AG09319 (cell line): ENCODE measurements at places on chromosomes 1 and 21.
A peak's percentile ranks its signal among the peaks of the same experiment; 100 is the strongest.

GRCh38 chr1:116371752-116372151, 1.3 kb upstream of the ATP1A1 start:
- DNase-seq: no peak

DNA sequence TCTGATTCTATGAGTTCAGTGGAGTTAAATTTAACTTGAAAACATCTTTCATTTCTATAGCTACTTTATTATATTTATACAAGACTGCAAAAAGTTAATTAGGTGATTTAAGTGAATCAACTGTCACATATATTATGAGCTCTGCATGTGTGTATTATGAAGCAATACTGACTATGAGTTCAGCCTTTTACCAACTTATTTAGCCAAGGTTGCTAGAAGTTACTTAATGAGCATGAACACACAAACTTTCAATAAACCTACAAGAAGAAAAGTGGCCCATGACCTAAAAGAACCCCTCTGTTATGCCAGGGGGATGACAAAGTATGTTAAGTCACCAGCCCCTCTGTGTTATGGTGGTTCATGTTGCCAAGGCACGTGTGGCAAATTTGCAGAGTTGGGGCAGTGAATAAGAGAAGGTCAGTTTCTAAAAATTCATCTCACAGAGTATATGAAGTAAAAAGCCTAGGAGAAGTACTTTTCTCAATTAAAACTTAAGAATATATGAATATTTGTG, 86.7 kb upstream of the LYPLAL1 start:
- no peak for DNase-seq

DNA sequence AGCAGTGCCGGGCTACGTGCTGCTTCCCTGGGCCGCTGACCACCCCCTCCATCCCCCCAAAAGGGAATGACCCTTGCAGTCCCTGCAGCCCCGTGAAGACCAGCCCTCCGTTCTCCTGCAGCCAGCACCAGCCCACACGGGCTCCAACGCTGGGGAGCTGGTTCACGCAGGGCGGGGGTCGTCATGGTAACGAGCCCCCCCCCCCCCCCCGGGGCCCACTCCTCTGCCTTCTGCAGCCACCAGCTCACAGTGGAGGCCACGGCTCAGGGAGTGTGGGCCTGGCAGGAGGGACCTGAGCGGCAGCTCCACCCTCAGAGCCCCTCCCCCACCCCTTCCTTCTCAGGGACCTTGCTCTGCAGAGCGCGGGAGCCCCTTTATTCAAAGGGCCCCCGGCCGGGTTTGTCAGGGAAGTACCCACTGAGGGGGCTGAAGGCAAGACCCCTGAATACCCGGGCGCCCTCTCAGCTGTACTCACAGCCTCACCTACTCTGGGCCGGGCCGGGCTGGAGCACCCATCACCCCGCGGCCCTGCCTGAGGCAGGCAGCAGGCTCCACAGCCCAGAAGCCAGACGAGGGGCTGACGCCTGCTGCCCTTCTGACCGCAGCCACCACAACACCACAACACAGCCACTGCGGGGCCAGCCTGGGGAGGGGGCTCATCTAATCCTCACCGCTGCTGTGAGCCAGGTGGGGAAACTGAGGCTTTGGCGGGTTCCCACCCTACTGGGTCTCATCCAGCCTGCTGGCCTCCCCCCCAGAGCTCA, 12.6 kb downstream of the MEGF6 start:
- DNase-seq: no peak

DNA sequence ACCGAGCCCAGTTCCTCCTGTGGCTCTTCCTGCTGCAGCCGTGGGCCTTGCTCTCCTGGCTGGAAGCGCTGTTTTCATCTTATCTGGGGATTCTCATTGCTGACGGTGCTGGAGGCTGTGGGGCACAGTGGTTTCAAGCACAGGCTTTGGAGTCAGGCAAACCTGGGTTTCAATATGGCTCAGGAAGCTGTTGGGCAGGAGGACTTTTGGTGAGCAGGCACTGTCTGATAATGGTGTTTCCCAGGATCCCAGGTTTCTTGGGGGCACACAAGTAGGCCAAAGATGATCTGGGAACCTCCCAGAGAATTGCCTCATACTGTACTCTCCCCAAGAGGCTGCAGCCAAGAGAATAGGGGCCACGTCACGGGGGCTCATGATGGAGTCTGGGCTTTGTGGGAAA, 105.6 kb upstream of the TRABD2B start:
- DNase-seq: no peak

- no peak for DNase-seq
Observed at GRCh38 chr1:26734501-26735058, 38.8 kb downstream of the ARID1A start.

DNA sequence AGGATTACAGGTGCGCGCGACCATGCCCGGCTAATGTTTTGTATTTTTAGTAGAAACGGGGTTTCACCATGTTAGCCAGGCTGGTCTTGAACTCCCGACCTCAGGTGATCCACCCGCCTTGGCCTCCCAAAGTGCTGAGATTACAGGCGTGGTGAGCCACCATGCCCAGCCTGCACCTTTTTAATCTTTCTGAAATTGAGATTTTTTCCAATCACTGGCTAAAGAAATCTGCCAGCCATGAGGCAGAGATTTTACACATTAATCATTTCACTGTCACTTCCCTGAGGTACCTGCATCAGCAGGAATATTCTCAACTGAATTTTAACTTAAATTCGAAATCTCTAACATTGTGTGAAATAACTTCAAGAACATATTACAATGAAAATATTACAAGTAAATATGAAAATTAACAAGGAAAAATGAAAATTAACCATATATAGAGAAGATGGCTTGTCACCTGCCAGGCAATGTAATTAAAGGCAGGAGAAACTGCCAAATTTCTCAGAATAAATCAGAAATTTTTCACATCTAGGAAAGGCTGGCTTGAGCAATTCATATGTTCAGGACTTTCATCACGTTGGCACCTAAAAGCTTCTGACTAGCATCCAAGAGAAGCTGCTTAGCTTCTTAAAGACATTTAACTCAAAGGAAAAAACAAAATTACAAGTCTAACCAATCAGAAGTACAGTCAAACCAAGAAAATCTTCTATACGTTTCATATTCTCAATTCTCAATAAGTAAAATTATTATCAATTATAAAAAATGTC, 5.9 kb downstream of the ANKRD13C start:
- no peak for DNase-seq

GRCh38 chr1:197222780-197223179, 45.3 kb upstream of the CRB1 start:
- DNase-seq: no peak

DNA sequence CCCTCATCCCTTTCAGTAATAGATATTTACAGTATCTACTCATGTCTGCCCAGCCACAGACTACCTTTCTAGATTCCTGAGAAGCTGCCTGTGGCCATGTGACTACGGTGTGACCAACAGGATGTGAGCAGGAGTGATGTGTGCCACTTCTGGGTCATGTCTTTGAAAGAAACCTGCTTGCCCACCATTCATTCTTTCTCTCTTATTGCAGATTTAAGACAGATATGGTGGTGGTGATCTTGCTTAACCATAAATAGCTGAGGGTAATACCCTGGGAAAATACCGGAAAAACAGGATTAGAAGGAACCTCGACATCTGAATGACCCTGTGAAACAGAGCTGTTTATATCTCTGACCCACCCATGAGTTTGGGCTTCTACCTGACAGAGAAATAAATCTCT, 41.6 kb upstream of the GUCA2A start:
- DNase-seq: no peak

DNA sequence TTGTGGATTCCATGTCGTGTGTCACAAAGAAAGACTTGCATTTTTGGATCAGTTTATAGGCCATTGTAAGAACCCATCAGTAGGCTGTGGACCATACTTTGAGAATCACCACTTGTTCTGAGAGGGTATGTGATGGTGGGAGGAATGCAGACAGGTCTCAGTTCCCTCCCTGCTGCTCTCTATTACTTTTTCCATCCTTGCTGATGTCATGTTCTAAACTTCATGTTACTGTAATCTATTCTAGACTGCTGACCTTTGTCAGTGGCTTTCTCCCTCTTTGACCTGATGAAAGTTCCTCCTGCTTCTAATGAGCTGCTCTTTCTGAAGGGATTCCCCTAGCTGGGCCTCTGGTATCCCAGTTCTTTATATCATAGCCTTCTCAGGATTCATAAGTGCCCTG, 46.1 kb downstream of the ST3GAL3 start:
- DNase-seq: no peak

GRCh38 chr21:39344848-39345247, 4.0 kb downstream of the HMGN1 start:
- DNase-seq: no peak

DNA sequence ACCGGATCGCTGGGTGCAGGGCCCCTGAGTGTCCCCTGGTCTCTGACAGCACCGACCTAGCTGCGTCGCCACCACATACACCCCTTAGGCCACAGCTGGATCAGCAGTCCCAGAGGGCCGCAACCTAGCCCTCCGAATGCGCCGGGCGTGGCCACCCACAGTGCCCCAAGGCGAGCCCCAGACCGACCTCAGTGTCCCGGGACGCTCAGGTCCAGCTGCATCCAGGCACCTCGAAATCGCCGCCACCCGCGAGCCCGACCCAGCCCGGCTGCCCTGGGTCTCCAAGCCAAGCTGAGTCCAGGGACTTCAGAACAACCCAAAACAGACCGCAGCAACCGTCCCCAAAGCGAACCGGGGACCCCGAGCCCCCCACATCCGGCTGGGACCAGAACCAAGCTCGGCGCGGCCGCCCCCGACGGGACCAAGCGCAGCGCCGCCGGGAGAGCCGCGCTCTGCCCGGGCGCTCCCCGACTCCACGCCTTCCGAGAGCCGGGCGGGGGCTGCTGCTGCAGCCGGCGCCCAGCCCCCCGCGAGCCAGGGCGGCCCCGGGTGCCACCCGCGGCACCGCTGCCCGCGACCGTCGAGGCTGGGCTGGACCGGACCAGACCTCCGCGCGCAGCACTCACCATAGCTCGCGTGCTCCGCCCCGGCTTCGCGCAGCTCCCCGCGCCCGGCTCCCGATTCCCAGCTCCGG, 54.6 kb upstream of the ECE1 start:
- DNase-seq: no peak

- no peak for DNase-seq
Observed at GRCh38 chr1:22754106-22754768, 43.6 kb downstream of the EPHB2 start.

- DNase-seq: peak; percentile 32
Observed at GRCh38 chr1:245715970-245716369, 561.2 kb downstream of the KIF26B start.

DNA sequence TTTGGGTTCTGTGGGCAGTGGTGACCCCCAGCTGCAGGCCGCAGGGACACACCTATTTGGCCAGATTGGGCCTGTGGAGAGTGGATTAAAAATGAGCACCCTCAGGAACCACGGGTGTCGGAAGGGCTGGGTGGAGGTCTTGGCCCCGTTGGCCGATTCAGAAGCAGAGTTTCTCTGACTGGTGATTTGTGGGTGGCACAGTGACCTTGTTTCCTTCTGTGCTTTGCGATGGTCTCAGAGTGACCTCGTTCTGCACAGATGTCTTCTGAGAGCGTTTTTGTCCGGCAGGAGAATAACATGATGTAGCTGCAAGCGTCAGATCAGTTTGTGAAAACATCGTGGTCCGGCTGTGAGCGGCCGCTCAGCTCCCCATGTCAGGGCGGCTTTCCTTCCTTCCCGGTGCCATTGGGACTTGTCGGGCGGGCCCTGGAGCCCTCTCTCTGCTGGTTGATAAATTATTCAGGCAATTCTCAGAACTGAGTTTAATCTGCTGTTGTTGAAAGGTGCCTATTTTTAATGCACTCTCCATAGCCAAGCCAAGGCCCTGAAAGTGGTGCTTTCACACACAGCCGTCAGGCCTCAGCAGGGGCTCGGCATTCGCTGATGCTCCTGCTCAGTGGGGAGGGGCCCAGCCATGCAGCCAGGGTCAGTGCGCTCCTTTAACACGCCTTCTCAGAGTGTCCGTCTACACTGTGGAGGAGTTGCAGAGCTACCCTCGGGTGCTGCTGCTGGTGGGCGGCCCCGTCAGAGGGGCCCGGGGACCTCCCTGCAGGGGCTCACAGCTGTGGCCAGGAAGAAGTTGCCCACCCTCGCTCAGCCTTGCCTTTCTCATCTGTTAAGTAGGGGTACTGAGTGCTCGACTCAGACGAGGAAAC, 26.8 kb downstream of the TRPM2 start:
- DNase-seq: no peak

DNA sequence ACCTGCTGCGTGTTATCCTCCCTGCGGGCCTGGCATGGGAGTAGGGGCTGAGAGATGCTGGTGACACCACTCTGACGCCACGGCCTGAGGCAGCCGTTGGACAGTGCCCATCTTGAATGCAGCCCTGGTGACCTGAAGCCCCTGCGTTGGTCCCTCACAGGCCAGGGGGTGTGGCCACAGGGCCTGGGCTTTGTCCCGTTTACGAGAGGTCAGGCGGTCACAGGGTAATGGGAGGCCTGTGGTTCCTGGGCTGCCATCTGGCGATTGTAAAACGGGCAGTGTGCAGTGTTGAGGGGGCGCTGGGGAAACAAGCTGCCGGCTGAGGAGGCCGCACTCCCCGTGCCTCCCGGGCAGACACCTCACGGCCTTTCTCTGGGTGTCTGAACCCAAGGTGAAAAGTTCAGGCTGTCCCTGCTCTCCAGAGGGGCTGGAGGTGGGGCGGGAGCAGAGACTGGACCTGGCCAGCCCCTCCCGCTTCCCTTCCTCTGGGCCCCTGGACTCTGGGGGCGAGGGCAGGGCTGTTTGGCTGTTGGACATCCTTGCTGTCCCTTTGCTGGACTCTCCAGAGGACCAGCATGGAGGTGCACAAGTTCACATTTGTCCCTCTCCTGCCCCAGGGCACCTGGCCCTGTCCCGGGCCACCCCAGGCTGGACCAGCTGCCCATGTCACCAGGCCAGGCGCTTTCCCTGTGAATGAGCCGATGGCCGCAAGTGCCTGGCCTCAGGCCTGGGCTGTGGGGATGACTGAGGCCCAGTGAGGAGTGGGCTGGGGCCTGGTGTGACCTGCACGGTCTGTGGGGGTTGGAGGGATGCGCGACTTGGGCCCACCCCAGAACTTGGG, 42.4 kb downstream of the SKI start:
- DNase-seq: no peak

DNA sequence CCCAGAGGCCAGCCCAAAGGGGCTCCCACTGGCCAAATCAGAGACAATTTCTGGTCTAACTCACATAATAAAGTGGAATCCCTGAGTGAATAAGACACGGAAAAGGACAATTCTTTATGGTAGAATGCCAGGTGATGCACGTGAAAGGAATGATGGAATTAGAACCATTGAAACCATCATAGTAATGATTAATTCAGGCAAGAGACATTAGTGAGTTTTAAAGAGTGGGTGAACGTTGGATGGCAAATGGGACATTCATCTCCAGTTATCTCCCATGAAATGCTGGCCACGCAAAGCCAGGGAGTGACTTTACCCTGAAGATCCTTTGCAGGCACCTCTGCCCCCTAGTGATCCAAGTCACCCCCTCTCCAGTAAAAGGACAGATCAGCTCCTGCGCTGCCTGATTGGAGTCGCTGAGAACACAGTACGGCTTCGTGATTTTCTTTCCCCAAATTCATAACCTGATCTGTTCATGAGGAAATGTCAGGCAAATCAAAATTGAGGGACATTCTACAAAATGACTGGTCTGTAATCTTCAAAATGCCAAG, 87.5 kb downstream of the AJAP1 start:
- no peak for DNase-seq

- no peak for DNase-seq
Observed at GRCh38 chr1:97632075-97632474, 288.8 kb downstream of the DPYD start.

GRCh38 chr1:29986986-29987385, 736.4 kb downstream of the MATN1 start:
- DNase-seq: no peak

- peak; percentile 25 for DNase-seq
Observed at GRCh38 chr1:97562081-97562480, 358.8 kb downstream of the DPYD start.

GRCh38 chr1:91885716-91886506, at the start of gene TGFBR3:
Gene TGFBR3, minus strand, starts transcription at chr1:91886151. Its CDS starts 24,620 bp downstream, at chr1:91861531.
- peak; percentile 91 for DNase-seq

GRCh38 chr1:20409012-20409411, 77.0 kb downstream of the CAMK2N1 start:
- DNase-seq: no peak
